ENCODE measurements at places on chromosomes 6 and 20.
A peak's percentile ranks its signal among the peaks of the same experiment; 100 is the strongest.

DNA sequence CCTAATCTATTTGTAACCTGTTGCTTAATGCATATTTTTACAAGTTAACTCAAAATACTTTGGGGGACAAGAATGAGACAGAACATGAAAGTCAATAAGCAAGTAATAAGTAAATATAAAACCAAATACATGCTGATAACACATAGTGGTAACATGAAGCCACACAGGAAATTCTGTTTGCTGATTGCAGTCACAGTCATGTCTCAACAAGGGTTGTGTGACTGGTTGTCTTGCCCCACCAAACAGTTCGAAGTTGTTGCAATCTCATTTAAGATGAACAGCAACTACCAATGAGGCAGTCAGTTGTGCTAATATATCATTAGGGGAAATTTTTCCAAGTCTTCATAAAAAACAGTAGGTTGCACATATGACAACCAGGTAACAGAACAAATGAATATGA, 14.5 kb downstream of the CD24 start:
- H3K27me3 ChIP-seq = no peaks in the 10 kb centered on the region
- no peak overlapping the region for H3K27ac ChIP-seq
- no peaks in the 10 kb centered on the region for H3K36me3 ChIP-seq

GRCh38 chr20:24303393-24304170, 165.8 kb upstream of the SYNDIG1 start:
- no peaks in the 10 kb centered on the region for H3K27me3 ChIP-seq
- no peaks in the 10 kb centered on the region for H3K4me1 ChIP-seq
- H3K4me3 ChIP-seq = no peak overlapping the region
- no peak for DNase-seq
- H3K27ac ChIP-seq = no peak overlapping the region

GRCh38 chr6:111157412-111157811, 70.1 kb downstream of the SLC16A10 start:
- no peak overlapping the region for H3K4me3 ChIP-seq
- no peaks in the 10 kb centered on the region for H3K27me3 ChIP-seq
- H3K4me1 ChIP-seq = no peaks in the 10 kb centered on the region
- no peak for DNase-seq

- H3K4me3 ChIP-seq = no peak overlapping the region
- DNase-seq = no peak
- peak overlapping the region; percentile 75 for H3K27ac ChIP-seq
- H3K4me1 ChIP-seq = peaks cover 10% of the 10 kb centered on the region
- no peaks in the 10 kb centered on the region for H3K27me3 ChIP-seq
Measured at GRCh38 chr6:134060491-134061106, 8.2 kb upstream of the SLC2A12 start.

DNA sequence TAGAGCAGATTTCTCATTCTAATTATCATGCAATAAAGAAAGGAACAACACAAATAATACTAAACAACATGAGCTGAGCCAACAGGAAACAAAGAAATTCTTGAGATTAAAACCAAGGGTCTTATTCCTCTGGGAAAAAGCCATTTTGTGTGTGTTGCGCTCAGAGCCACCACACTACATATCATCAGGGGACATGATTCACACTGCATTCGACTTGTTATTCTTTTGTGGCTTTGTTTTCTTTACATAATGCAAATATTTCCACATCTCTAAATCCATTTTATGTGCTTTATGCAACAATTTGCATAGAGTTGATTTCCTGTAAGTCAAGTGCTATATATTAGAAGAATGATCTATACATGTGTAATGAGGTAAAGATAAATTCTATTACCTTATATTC, 719.6 kb downstream of the TBC1D32 start:
- no peaks in the 10 kb centered on the region for H3K36me3 ChIP-seq
- no peak for DNase-seq
- no peak overlapping the region for H3K27ac ChIP-seq
- no peaks in the 10 kb centered on the region for H3K4me1 ChIP-seq

DNA sequence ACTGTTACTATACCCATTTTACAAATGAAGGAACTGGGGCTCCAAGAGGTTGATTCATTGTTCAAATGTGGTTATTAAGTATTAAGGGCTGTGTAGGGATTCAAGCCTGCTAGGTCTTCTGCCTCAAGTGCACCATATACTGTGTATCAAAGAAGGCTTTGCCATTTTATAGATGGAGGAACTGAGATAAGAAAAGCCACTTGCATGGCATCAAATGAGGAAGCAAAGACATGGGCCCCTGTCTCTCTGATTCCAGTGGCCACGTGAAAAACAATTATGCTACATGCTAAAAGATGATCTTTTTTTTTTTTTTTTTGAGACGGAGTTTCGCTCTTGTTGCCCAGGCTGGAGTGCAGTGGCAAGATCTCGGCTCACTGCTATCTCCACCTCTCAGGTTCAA, 67.0 kb downstream of the TMEM200A start:
- DNase-seq = no peak
- H3K4me3 ChIP-seq = no peak overlapping the region
- H3K4me1 ChIP-seq = no peaks in the 10 kb centered on the region
- H3K36me3 ChIP-seq = no peaks in the 10 kb centered on the region

GRCh38 chr6:83824388-83824801, 28.8 kb upstream of the RIPPLY2 start:
- no peak overlapping the region for H3K4me3 ChIP-seq
- H3K27me3 ChIP-seq = no peaks in the 10 kb centered on the region
- DNase-seq = no peak
- H3K4me1 ChIP-seq = no peaks in the 10 kb centered on the region
- no peaks in the 10 kb centered on the region for H3K36me3 ChIP-seq

DNA sequence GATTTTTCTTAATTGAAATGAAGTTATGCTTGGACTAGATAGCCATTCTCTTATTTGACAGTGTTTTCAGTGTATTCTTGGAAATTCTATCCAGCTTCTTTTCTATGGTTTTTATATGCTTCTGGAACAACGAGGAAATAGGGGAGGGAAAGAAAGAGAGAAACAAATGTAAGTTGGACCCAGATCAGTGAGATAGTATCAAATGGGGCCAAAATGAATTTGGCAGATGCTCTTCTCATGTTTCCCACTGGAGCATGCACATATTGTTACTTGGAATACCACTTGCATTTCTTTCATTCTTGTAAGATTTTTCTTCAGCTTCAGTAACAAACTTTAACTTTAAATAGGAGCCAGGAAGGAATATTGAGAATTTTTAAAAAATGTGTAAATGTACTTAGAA, 312.3 kb downstream of the PRL start:
- no peak for DNase-seq
- H3K27ac ChIP-seq = no peak overlapping the region
- no peak overlapping the region for H3K4me3 ChIP-seq
- peaks cover 3% of the 10 kb centered on the region for H3K36me3 ChIP-seq
- H3K4me1 ChIP-seq = no peaks in the 10 kb centered on the region
- H3K27me3 ChIP-seq = no peaks in the 10 kb centered on the region

GRCh38 chr20:23870461-23870860, 9.1 kb downstream of the CST5 start:
- H3K4me1 ChIP-seq = no peaks in the 10 kb centered on the region
- no peaks in the 10 kb centered on the region for H3K27me3 ChIP-seq

GRCh38 chr6:470901-471448, 79.4 kb downstream of the IRF4 start:
- no peak overlapping the region for H3K4me3 ChIP-seq

- H3K27ac ChIP-seq = no peak overlapping the region
- no peaks in the 10 kb centered on the region for H3K4me1 ChIP-seq
- no peaks in the 10 kb centered on the region for H3K27me3 ChIP-seq
- no peak overlapping the region for H3K4me3 ChIP-seq
- no peak for DNase-seq
- H3K36me3 ChIP-seq = no peaks in the 10 kb centered on the region
Measured at GRCh38 chr6:134394905-134395304, 77.0 kb upstream of the SGK1 start.

DNA sequence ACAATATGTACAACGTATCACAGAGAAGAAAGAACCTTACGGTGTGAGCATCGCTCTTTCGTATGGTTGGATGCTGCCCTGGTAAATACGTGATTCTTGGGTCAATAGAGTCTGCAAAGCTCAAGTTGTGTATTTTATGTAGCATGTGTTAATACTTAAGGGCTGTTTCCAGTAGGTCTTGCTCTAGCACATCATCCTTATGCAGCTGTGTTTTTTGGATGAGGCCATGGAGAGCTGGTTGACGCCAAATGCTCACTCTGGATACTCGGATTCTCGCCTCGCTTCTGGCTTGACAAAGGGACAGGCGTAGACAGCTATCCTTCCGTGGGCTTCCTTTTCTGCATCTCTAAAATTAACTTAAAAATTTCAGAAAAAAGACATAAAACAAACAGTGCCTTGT, 38.9 kb downstream of the SNRNP48 start:
- no peaks in the 10 kb centered on the region for H3K36me3 ChIP-seq
- no peak overlapping the region for H3K4me3 ChIP-seq
- H3K27me3 ChIP-seq = no peaks in the 10 kb centered on the region
- no peaks in the 10 kb centered on the region for H3K4me1 ChIP-seq
- no peak overlapping the region for H3K27ac ChIP-seq

DNA sequence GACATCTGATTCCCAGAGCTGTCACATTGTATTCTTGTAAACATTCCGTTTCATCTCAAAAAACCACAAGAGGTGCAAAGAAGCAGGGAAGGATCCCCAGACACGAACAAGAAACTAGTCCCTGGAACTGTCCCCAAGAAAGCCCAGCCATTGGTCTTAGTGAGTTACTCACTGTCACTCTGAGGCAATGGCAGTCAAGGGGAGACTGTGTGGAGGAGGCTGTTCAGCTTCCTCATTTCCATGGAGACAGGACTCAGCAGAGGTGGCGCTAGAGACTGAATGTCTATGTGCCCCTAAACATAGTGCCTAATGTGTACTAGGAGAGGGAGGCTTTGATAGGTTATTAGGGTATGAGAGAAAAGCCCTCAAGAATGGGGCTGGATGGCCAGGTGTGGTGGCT, 11.1 kb downstream of the ULBP1 start:
- H3K4me3 ChIP-seq = no peak overlapping the region
- no peaks in the 10 kb centered on the region for H3K27me3 ChIP-seq
- H3K36me3 ChIP-seq = no peaks in the 10 kb centered on the region
- H3K4me1 ChIP-seq = no peaks in the 10 kb centered on the region
- no peak for DNase-seq
- no peak overlapping the region for H3K27ac ChIP-seq

GRCh38 chr20:23637282-23638221, at the start of gene CST3:
TSS of gene CST3 (minus strand) at chr20:23637955. CDS start at chr20:23637862, 93 bp downstream.
- H3K4me1 ChIP-seq = peaks cover 22% of the 10 kb centered on the region
- H3K36me3 ChIP-seq = peaks cover 18% of the 10 kb centered on the region
- DNase-seq = peak; percentile 55
- peak within 1 kb of the TSS; percentile 89 for H3K4me3 ChIP-seq

- no peak overlapping the region for H3K4me3 ChIP-seq
- H3K4me1 ChIP-seq = peaks cover 18% of the 10 kb centered on the region
- no peaks in the 10 kb centered on the region for H3K36me3 ChIP-seq
- no peaks in the 10 kb centered on the region for H3K27me3 ChIP-seq
- no peak overlapping the region for H3K27ac ChIP-seq
- DNase-seq = peak; percentile 80
Measured at GRCh38 chr6:35146453-35146852, 5.3 kb upstream of the TCP11 start.

DNA sequence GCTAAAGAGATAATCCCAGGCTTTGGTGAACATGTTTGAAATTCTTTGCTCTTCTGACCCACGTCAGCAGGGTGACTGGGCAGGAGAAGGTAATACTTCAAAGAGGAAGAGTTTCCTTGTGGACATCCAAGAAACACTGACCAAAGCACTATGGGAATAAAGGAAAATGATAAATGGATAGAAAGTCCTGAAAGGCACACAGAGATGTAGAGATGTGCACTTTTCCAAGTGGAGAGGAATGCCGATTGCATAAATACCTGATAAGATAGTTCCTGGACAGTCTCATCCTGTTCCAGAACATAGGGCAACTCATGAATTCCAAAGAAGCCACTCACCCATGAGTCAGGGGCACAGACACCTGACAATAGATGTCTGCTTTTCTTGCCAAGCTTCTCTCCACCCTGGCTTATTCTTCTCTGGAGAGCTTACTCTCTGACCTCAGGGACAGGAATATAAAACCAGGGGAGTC, 191.3 kb upstream of the FOXA2 start:
- H3K27me3 ChIP-seq = no peaks in the 10 kb centered on the region
- DNase-seq = no peak
- H3K4me1 ChIP-seq = no peaks in the 10 kb centered on the region
- H3K27ac ChIP-seq = no peak overlapping the region

GRCh38 chr20:44231713-44232468, 15.2 kb upstream of the GDAP1L1 start:
- DNase-seq = no peak
- no peaks in the 10 kb centered on the region for H3K27me3 ChIP-seq
- no peaks in the 10 kb centered on the region for H3K4me1 ChIP-seq
- no peaks in the 10 kb centered on the region for H3K36me3 ChIP-seq
- no peak overlapping the region for H3K4me3 ChIP-seq
- H3K27ac ChIP-seq = no peak overlapping the region

DNA sequence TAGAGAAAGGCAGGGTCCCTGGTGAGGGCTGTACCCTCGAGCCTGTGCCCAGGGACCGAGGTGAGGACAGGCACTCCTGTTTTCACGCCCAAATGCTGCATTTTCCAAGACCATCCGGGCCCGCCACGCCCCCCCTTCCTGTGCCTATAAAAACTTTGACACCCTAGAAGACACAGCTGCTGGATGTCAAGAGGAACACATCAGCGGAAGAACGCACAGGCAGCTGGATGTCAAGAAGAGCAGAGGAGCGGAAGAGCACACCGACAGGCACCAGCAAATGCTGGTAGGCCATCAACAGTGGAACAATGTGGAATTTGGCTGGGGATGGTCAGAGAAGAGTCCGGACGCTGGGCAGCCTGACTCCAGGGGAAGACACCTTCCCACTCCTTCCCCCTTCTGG, 56.1 kb downstream of the TXLNB start:
- no peaks in the 10 kb centered on the region for H3K4me1 ChIP-seq
- no peak overlapping the region for H3K4me3 ChIP-seq
- DNase-seq = no peak
- no peak overlapping the region for H3K27ac ChIP-seq

DNA sequence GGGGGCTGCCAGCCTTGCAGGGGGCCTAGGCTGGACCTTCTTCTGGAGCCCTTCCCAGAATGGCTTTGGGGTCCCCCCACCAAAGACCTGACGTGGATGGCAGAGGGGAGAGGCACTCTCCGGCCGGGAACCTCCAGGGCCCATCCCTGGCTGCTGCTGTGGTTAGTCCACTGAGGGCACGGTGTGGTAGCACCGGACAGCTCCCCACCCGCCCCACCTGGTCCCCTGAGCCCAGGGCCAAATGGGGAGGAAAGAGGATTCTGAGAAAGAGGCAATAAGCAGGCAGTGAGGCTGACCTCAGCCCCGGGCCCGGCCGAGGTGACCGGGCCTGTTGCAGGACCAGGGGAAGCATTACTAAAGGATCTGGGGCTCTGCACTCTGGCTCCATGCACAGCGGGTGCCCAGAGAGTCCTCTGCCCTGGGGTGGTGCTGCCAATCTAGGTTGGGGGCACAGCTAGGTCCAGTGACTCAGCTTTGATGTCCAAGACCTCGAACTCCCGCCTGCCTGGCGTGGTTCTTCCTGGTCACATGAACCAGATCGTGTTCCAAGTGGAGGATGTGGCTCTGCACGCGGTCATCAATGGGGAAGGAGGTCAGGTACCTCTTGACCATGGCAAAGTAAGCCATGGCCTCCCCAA, 2.2 kb downstream of the CENPB start:
- peaks cover 20% of the 10 kb centered on the region for H3K4me1 ChIP-seq
- peak overlapping the region; percentile 89 for H3K27ac ChIP-seq
- no peaks in the 10 kb centered on the region for H3K27me3 ChIP-seq
- DNase-seq = no peak
- H3K4me3 ChIP-seq = peak overlapping the region; percentile 94

All from ascending aorta (tissue), 2 donors.